ENCODE measurements at places on chromosomes 2 and 18.
A peak's percentile ranks its signal among the peaks of the same experiment; 100 is the strongest.

DNA sequence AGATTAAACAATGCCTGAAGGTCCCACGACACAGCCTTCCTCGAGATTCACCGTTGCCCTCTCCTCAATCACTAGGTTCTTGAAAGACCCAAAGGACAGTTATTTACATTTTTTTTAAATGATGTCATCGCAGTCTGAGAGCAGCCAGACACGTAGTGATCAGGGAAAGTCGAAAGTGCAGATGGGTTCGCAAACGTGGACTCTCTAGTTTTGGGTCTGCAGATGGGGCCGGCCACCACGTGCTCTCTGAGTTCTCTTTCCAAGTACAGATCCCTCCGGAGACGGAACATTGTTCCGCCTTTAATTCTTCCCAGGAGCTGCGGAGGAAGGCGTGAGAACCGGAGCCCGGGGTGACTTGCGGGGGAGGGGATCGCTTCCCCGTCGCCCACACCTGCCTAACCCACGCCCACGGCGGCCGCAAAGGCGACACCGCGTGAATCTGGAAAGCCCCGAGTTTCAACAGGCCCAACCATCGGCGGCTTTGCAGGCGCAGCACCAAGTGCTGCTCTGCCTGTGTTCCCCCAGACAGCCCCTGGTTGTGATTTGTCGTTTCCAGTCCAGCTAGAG, 54.3 kb downstream of the PKDCC start:
- peak; percentile 90 for DNase-seq

- DNase-seq = no peak
These were observed 38.3 kb downstream of the OXER1 start for GRCh38 chr2:42725657-42726056.

- DNase-seq = no peak
These were observed 431 bp downstream of the FAM98A start for GRCh38 chr2:33598561-33599174.

- no peak for DNase-seq
These were observed 157.9 kb downstream of the DYSF start for GRCh38 chr2:71611247-71611646.

- no peak for DNase-seq
These were observed 19.1 kb downstream of the EIF2AK3 start for GRCh38 chr2:88608184-88608583.

GRCh38 chr2:45891719-45892424, 240.4 kb downstream of the PRKCE start:
- no peak for DNase-seq

DNA sequence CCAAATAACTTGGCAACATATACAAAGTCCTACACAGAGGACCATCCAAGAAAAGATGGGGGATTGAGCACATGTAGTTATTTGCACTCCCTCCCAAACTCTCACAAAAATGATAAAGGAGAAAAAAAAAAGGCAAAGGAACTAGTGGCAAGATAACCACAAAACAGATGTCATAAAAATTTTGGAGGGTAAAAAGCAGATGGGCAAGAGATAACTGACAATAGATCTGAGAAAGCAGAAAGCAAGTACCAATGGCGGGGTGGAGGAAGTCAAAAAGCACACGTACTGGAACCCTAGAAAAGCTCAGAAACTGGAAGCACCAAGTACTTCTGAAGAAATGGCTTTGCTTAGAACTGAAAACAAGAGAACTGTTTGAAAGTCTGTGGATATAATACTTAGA, 82.0 kb downstream of the WDPCP start:
- no peak for DNase-seq

DNA sequence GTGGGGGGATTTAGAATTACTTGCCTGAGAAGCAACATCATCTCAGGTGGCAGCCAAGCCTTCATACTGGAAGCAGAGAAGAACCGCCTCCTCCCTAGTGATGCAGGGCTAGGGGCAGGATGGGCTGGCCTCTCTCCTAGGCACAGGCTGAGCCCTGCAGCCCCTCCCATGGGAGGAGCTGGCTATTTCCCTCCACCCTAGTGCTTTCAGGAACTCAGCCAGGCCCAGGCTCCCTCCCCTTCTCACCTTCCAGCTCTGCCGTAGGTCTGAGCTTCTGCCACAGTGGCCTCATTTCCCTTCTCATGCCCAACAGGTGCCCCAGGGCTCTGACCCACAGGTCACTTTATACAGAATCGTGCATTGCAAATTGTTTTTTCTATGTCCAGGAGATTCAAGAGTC, 31.0 kb downstream of the CENPA start:
- DNase-seq = no peak

GRCh38 chr2:2828774-2829368, 497.8 kb upstream of the MYT1L start:
- no peak for DNase-seq

- DNase-seq = no peak
These were observed 63.8 kb upstream of the BZW1 start for GRCh38 chr2:200747668-200748618.

- DNase-seq = no peak
These were observed 432.7 kb upstream of the TRIB2 start for GRCh38 chr2:12284037-12284436.

GRCh38 chr18:21004726-21005125, 106.9 kb downstream of the ROCK1 start:
- no peak for DNase-seq

- no peak for DNase-seq
These were observed 13.4 kb downstream of the PARD6G start for GRCh38 chr18:80233899-80234298.

DNA sequence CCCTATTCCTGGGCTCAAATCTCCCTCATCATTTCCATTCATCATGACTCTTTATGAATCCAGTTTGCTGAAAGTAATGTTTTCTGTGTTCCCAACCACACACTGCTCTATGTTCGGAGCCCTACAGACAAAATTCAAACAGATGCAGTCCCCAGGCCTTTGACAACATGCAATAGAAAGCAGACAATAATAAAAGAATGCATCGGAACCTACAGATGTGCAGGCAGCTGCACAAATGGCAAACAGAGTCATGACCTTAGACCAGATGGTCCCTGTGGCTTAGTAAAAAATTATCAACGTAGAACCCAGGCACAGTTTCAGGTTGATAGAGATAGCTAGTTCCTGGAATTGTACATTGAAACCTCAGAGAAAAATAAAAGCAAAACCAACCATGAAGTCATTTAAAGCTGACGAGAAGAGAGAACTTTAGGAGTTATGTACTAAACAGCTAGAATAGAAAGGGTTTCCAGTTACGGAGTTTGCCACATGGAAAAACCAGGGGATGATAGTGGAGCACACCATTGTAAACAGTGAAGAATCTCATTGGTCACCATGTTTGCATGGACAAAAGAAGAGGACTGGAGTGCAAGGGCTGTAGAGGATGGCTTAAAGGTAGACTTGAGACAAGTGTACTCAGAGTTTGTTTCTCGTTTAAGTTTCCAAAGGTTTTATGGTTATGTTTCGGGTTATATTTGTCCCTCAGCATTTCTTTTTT, 23.2 kb upstream of the ACVR1 start:
- DNase-seq = no peak

DNA sequence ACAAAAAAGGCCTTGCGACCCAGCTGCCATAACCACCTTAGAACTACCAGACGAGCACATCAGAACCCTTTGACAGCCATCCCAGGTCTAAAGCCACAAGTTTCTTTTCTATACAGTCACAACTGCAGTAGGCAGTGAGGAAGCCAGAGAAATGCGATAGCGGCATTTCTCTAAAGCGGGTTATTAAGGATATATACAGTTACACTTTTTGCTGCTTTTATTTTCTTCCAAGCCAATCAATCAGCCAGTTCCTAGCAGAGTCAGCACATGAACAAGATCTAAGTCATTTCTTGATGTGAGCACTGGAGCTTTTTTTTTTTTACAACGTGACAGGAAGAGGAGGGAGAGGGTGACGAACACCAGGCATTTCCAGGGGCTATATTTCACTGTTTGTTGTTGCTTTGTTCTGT, 48.8 kb downstream of the FEZ2 start:
- DNase-seq = no peak

DNA sequence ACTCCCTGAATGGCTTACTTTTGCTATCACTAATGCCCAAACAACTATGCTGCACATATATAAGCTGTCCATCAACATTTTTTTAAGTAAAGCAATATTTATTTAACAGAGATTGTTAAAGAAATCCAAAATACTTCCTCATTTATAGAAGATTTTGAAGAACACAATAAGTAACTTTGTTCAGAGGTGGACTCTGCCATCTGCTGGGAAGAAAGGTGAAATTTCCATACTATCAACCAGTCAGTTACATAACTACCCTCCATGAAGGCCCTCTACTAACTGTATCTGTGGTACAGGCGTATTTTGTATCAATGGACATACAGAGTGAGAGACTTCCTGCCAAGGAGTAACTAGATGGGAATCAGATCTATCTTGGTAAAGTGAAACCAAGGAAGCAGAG, 106.0 kb downstream of the DTNB start:
- no peak for DNase-seq

DNA sequence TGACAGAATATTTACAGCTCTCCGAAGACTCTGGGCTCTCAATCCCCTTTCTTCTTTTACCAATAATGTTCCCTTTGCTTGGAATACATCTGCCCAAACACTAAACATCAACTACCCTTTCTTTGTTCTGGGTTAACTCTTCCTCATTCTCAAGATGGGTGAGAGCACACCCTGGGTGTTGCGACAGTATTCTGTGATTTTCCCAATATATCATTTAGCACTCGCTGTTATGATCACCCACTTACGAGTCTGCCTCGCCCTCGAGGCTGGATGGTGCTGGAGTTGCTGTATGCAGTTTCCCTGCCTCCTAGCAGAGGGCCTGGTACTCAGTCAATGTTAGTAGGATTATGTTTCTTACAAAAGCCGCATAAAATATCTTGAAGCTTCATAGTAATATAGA, 93.2 kb downstream of the SOCS6 start:
- no peak for DNase-seq

GRCh38 chr2:152449578-152449977, 114.6 kb downstream of the FMNL2 start:
- DNase-seq = no peak

DNA sequence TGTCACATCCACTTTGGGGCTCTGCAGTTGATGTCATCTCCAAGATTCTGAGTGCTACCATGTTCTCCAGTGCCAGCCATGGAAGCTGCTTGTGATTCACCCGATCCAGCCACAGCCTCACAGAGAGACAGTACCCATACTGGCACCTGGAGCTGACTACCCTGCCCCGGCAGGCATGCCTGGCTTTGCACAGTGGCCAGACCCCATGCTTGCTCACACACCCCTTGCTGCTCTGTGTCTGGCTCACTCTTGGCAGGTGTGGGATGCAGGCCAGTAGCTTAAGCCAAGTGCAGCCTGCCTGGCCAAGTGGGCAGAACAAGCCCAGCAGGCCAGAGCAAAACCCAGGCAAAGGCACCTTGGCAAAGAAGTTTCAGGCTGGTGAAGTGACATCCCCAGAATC, 828.4 kb upstream of the VRK2 start:
- DNase-seq = no peak

DNA sequence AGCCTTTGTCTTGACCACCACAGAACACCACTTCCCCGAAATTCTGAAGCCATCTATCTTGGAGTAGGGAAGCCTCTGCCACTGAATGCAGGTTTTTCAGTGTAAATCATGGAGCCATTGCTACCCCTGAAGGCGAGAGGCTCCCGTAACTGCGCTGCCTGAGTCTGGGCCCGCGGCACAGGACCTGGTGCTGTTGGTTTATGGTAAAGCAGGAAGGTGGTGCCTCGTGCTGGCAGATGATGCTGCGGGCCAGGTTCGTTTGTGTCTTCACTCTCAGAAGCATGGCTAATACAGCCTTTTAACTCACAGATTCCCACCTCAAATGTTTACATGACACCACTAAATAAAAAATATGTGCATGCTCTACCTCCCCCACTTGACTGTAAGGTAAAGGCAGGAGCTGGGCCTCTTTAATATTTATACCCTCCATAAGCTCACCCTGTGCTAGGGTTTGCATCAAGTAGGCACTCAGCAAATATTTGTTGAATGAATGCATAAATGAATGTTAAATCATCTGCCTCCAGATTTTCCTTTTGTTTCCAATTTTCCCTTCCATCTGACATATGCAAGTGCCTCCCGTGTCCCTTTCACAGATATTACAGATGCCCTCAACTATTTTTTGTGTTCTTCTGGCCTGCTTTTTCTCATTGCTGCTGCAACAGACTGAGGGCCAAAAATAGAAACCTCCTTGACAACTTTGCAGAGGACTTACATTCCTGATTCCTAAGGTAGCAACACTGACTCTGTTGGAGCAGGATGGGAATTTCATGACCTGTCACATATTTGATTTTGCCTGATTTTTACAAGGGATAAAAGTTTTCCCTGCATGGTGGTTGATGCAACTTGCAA, 83.5 kb upstream of the CPO start:
- DNase-seq = no peak

DNA sequence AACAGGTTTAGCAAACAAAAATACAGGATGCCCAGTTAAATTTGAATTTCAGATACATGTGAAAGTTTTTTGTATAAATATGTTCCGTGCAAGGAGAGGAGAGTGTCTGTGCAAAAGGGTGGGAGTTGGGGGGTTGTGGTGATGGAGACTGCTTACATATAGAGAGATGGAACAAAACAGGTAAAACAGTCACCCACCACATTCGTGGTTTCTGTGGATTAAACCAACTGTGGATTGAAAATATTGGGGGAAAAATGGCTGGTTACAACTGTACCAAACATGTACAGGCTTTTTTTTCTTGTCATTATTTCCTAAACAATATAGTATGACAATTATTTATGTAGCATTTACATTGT, 245.7 kb downstream of the TNS1 start:
- DNase-seq = no peak

DNA sequence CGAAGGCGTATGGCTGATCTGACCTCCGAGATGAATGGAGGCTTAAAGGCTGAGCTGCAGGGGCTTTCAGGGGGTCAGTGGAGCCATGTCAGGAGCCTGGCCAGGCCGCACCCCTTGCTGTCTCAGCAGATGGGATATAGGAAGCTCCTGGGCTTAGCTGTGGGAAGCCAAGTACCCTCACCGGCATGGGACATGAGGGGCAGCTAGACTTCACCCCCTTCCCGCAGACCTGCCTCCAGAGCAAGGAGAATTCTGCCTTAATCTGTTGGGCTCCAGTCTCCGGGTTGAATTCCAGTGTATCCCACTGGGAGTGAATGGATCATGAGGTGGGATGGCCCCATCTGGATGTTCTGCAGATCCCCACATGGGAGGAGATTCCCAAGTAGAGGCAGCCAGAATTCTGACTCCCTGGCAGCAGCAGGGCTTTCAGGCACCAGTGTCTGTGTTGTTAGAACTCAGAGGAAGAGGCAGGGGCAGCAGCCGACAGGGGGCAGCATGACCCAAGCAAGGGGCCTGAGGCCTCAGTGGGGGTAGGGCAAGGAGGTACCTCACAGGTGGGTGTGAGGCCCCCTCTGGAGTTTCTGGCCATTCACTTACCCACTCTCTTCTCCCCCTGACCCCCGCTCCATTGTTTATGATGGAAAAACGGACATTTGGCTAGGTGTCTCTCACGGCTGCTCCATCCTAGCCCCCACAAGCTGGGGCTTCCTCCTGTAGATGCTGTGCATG, 19.1 kb downstream of the CAPG start:
- peak; percentile 75 for DNase-seq

Data from stimulated activated CD4-positive, alpha-beta T cell treated with anti-CD3 and anti-CD28 coated beads, Interleukin-1b, Interleukin-23, amount 100 ng/mL, for 4 hours (primary cell).